ENCODE measurements at places on chromosomes 16 and 17.

GRCh38 chr16:4160658-4161430, 44.6 kb upstream of the ADCY9 start:
- DNase-seq = no peak

DNA sequence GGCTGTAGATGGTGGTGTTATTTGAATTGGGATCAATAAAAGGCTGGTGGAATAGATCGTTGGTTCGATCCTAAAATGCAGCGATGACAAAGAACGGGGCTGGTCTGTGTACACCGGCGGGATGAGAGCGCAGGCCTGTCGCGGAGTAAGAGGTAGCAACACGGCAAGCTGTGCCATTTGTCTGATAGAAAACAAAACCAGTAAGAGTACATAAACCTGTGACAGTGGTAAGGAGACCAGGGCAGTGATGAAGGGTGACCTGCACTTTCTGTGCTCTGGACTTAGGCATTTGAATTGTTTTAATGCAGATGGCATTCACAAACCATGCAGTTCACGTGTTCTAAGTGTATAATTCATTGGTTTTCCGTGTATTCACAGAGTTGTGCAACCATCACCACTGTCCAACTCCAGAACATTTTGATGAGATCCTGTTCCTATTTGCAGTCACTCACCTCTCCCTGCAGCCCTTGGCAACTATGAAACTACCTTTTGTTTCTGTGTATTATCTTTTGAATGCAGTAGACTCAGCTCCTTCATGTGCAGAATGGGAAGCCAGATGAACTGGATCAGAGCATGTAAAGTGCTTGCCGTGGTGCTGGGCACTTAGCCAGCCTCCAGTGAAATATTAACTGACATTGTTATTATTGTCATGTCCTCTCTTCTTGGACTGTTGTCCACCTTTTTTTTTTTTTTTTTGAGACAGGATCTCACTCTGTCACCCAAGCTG, 286.1 kb downstream of the SNX29 start:
- no peak for DNase-seq

GRCh38 chr16:49629851-49630250, 226.1 kb downstream of the ZNF423 start:
- DNase-seq = no peak

GRCh38 chr16:1470481-1471251, 4.2 kb downstream of the CLCN7 start:
- DNase-seq = no peak

GRCh38 chr17:50270435-50271362, 3.6 kb upstream of the TMEM92 start:
- no peak for DNase-seq

DNA sequence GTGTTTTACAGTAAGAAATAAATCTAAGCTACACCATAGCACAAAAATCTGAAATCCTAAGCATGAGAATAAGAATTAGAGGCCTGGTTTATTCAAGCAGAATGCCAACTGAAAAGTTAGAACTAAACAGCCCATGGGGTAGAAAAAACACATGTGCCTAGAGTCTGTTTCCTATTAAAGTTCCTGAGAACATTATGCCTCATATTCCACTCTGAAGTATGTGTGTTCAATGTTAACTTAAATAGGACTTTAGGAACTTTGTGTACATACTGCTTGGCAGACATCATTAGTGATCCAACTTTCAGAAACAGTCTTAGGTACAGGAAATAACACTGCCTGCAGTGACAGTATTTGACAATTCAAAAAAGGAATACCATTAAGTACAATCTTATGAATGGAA, 18.2 kb downstream of the HEATR6 start:
- no peak for DNase-seq

GRCh38 chr17:36127911-36128310, 24.3 kb downstream of the CCL4 start:
- DNase-seq = no peak

DNA sequence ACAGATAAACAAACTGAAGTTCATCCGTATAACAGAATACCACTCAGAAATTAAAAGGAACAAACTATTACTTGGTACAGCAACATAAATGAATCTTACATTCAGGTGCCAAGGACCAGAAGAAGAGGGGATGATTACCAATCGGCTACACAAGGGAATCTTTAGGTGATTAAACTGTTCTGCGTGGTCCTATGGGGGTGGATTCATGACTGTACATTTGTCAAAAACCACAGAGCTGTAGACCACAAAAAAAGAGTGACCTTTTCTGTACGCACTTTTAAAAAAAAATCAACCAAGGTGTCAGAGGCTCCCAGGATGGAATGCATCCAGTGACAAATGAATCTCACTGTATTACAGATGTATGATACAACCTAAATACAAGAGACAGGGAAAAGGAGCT, 110.8 kb downstream of the CDYL2 start:
- DNase-seq = no peak

DNA sequence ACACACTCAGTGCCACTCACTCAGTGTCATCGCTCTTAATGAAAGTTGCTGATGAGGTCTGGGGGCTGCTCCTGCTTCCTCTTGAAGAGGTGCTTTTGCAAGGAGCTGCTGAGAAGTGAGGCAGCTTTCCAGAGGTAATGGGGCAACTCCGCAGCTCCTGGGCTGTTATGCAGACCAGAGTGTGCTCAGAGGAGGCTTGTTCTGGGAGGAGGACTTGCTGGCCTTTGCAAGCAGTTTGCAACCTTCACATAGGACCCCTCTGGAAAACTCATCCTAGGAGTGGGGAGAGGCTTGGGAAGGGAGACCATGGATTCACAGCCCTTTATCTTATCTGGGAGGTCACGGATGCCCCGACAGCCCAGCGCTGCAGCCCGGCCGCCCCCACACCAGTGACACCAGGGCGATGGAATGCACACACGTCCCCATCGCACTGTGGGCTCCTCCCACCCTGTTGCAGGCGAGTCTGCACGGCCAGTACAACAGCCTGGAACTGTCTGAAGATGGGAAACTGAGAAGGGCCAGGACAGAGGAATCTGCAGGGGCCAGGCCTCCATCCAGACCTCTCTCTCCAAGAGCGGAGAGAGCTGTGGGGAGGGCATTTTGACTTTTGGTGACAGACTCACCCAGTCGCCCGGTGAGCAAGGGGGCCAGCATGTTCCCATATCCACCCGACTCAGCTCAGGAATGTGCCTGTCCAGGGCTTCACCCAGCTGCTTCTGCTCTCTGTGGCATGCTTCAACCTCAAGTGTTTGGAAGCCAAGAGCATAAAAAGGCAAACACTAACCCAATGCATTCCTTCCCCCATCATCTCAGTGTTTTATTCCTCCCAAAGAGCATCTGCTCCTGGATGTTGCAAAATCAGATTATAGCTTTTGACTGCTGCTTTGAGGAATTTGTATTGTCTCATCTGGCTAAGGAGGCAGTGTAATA, 78.6 kb upstream of the ZNF469 start:
- no peak for DNase-seq

GRCh38 chr16:88978608-88979346, 1.8 kb upstream of the CBFA2T3 start:
- no peak for DNase-seq

DNA sequence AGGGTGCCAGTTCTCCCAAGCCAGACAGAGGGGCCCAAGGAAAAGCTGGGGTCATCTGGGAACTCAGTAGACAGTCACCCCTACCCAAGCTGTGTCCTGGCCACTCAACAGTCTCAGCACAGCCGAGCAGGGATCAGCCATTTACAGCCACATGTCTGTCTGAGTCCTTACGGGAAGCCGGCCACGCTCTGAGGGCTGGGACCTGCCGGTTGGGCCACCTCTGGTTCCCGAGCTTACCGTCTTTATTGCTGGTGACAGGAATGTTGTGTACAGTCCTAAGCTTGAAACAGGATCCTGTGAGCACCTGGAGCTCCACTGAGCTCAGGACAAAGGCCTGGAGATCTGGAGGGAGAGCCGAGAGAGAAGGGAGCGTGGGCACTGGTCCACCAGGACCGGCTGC, 59.8 kb downstream of the TIMM22 start:
- DNase-seq = no peak

- DNase-seq = no peak
These were observed 774 bp downstream of the ENGASE start for GRCh38 chr17:79075446-79075750.

GRCh38 chr17:47145351-47145750, 43.7 kb downstream of the CDC27 start:
- no peak for DNase-seq

DNA sequence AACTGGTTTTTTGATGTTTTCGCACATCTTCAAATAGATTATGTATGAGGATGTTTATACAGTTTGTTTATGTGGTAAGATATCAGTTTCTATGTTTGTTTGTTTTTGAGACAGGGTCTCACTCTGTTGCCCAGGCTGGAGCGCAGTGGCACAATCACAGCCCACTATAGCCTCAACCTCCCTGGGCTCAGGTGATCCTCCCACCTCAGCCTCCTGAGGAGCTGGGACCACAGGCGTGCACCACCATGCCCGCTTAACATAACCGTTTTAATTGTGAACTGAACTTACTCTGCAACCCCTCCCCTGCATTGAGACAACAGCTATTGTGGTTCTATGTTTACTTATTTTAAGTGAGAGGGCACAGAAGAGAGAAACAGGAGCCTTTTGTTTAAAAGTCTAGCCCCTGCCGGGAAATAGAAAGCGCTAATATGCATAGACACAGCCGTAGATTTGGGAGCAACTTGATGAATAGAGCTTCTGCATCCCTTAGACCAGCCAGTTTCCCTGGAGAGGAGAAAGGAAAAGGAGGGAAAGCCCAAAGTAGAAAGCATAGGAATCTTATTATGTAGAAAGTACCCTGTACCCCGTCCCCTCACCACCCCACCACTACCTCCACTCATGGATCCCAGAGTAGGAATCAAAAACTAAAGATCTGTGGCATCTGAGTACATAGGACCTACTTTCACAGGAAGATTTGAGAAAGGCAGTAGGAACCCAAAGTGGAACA, 19.6 kb upstream of the APPBP2 start:
- DNase-seq = no peak

DNA sequence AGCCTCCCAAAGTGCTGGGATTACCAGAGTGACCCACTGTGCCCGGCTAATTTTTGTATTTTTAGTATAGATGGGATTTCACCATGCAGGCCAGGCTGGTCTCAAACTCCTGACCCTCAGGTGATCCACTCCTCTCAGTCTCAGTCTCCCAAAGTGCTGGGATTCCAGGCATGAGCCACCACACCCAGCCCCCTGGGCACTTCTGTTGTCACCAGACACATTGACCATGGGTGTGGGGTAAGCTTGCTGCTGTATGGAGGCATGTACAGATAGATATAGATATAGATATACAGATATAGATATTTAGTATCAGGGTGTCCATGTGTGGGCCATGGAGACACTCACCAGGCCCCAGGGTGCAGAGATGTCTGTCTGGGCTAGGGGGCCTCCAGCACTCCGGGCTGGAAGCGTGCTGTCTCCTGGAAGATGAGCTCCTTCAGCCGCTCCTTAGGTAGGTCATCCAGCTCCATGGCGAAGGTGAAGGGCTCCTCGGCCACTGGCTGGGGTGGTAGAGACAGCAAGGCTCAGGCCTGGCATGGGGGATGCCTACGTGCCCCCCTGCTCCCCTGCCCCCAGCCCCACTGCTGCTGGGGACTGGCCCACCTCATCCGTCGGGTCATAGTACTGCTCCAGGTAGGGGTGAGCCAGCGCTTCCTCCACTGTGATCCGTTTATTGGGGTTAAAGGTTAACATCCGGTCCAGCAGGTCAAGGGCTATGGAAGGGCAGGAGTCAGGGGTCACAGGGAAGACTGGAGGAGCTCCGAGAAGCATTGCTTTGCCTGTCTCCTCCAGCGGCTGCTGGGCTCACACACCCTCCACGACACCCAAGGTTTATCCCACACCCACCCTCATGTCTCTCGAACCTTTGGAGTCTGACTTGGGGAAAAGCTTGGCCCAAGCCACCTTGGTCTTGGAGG, 3.2 kb upstream of the GDPD3 start:
- DNase-seq = no peak

GRCh38 chr16:8798174-8798527, 512 bp downstream of the PMM2 start:
- DNase-seq = no peak

DNA sequence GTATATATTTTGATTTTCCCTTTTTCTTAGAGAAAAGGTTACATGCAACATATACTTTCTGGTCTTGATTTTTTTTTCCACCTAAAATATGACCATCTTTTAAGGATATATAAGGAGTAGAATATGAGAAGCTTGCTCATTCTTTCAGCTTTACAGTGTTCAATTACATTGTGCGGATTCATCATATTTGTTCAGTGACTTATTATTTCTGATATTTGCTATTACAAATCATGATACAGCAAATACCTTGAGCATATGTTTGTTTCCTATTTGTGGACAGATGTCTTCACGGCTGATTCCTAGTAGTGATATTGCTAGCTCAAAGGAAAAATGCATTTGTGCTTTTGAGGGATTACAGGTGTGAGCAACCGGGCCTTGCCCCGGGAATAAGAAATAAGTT, 18.1 kb downstream of the KATNIP start:
- no peak for DNase-seq

GRCh38 chr17:58291246-58291645, 10.5 kb upstream of the MPO start:
- DNase-seq = no peak

DNA sequence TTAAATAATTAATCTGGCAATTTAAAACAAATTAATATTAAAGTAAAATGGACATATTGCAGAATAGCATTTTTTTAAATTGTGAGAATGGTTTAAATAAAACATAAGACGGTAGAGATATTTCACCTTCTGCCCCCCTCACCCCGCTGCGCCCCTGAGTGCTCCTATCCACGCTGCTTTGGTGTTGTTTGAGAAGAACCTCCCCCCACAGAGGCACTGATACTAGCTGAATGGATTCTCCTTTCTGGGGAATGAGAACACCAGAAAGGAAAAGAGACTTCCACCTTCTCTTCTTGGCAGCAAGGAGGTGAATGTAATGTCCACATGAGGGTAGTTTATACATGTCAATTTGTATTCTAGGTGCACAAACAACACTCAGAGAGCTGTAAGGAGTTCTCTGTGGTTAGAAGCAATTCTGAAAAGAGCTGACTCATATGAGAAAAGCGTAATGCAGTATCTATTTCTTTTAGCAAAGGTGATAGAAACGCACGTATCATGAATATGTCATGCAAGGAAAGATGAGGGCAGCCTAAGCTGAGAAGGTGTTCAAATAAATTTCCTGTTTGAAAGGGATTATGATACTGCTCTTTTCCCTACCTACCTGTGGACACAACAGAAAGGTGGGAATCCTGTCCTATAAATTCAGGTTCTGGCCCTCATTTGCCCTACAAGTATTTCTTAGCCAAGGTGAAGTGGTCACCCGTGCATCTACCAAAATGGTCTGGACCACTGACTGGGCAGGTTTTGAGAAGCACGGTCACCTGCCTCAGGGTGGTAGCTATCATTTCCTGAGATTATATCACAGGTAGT, 126.9 kb downstream of the PARN start:
- no peak for DNase-seq
